ENCODE measurements at places on chromosomes 11 and 22. TPM values are rescaled to one million over a fixed set of nuclear protein-coding genes. Genes with fewer than 3 reads are reported as not detected.
A peak's percentile ranks its signal among the peaks of the same experiment; 100 is the strongest.

The MYBPC3 gene
- total RNA-seq = under 0.01 TPM

DNA sequence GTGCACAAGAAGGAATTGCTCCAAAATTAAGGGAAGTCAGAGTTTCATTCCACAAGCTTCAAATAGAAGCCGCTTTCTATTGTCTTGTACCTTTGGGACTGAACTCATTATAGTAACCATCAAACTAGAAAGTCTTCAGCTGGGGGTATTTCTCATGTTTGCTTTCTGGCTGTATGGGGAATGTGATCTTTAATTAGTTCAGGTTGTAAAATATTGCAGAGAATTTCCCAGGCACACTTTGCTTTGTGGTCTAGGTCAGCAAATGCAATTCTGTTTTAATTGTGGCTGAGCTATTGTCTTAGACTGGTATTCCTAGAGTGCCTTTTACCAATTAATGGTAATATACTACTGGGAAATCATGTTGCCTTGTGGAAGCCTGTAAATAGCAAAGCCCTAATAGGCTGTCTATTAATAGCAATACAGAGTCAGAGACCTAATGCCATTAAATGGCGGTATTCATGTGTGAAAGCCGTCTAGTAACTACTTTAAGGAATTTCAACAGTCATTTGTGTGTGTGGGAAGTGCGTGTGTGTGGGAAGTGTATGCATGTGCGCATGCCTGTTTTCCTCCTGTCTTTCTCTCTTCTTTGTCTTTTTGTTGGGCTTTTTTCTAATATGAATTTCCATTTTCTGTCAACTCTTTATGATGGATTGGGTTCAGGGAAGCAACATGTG lies 276.6 kb downstream of the FAT3 start:
- no peak for DNase-seq

DNA sequence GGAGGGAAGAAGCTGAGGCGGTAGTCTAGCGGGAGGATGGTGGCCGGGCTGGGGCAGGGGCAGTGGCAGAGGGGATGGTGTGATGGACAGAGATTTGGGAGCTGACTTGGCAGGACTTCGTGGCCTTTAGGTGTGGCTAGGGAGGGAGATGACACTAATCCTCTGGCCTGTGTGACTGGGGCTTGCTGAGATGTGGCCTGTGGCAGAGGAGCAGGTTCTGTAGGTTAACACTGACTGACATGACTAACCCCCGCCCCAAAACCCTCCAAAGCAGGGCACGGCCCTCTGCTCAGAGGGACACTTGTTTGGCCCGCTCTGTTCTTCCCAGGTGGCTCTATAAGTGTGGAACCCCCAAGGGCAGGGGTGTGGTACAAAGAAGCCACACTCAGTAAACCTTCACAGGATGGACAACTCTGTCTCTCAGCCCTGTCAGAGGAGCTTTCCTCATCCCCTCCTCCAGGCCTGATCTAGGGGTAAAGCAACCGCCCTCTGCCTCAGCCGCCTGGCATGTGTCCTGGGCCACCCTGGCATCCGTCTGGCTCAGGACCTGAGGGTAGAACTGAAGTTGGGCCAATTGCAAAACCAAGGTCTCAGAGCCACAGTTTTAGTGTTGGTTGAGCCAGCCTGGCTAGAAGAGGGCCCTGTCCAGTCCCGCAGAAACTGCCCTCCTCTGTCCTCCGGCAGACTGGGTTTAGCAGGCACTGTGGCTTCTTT lies 15.6 kb downstream of the TOM1 start:
- no peak for DNase-seq

GRCh38 chr11:107999759-108000455 lies 8.8 kb upstream of the CUL5 start:
- DNase-seq = peak; percentile 63

GRCh38 chr11:16769386-16769785 lies 30.9 kb downstream of the C11orf58 start:
- DNase-seq = no peak

DNA sequence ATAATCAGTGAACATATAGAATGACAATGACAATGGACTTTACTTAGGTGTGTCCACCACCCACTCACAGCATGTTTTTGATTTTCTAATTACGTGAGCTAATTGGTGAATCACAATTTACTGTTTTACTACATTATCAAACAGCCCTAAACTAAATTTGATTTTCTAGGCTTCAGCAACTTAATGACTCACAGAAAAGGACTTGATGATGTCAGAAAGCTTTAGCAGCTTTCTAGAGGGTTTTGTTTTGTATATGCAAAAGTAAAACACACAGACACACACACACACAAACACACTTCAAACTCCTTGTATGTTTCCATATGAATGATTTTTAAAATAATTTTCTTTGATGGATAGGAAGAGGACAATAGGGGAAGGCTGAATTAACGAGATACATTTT lies 878.6 kb upstream of the CCDC90B start:
- DNase-seq = no peak

GRCh38 chr11:116707161-116707629 lies 65.6 kb downstream of the BUD13 start:
- DNase-seq = peak; percentile 29

- DNase-seq = no peak
Observed at GRCh38 chr11:36775756-36776155, 177.7 kb upstream of the RAG2 start.

GRCh38 chr22:18148293-18148965 lies 1.5 kb upstream of the USP18 start:
- DNase-seq = no peak

GRCh38 chr11:124900464-124900863 lies 2.8 kb upstream of the ROBO4 start:
- peak; percentile 85 for DNase-seq

DNA sequence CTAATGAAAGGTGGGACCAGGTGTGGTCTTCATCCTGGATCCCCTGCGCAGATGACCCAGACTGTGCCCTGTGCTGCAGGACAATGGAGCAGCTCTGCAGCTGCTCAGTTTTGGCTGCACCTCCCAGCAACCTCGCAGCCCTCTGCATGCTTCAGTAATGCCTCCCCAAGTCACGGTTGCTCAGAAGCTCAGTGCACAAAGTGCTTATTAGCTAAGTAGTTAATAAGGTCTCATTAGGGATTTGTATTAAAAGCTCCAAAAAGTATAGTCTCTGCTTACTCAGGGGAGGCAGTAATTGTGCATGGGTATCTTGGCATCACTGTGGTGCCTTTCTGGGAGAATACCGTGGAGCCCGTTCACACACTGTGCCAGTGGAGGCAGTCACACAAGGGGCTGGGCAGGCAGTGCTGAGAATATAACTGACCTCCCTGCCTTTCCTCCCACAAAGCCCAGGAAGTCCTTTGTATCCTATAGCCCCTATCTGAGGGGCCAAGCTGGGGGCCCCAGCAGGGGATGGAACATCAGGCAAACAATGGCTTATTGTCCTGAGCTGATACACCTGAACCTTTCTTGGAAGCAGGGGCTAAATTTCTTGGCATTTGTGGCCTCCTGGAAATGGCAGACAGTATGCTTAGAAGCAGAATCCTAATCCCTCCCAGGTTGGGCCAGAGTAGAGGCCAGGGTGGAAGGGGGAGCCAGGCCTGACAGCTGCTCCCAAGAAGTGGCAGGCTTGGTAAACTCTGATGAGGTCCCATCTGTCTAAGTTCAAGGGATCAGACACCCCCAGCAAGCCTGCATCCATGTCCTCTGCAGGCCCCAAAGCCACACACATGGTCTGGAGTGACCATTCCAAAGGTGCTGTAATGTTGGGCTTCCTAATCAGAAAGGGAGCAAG lies 125.5 kb upstream of the PARVA start:
- no peak for DNase-seq

Data from bronchial epithelial cell (primary cell).